Naive thymus-derived CD4-positive, alpha-beta T cell (primary cell): ENCODE measurements at places on chromosomes 2 and 18. TPM values are rescaled to one million over a fixed set of nuclear protein-coding genes. Genes with fewer than 3 reads are reported as not detected.

Gene ZNF24
- total RNA-seq, result 55.6 TPM

DNA sequence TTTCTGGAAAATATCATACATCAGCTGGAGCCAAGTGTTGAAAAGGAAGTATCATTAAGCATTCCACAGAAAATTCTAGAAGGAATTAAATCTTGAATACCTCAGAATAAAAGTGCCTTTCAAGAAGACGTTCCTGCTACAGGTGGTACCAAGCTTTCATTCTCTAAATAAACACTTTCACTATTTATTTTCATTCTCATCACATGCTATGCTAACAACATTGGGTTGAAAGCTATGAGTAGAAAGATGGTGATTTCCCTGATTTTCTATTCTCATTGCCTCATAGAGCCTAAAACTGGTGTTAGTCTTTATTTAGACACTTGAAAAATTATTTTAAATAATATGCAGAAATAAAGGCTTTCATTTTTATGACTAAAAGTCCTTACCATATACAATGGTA, 324.7 kb downstream of the LRP1B start:
- no peak for DNase-seq
- H3K27ac ChIP-seq, result no peak overlapping the region
- H3K27me3 ChIP-seq, result no peaks in the 10 kb centered on the region
- H3K4me1 ChIP-seq, result no peaks in the 10 kb centered on the region

Gene POTEC
- not detected in 2 replicates for total RNA-seq

Gene TMEM198
- total RNA-seq, result 0.69 TPM

- H3K4me1 ChIP-seq, result no peaks in the 10 kb centered on the region
- H3K36me3 ChIP-seq, result no peaks in the 10 kb centered on the region
- no peak overlapping the region for H3K27ac ChIP-seq
- no peak overlapping the region for H3K4me3 ChIP-seq
- H3K27me3 ChIP-seq, result no peaks in the 10 kb centered on the region
Observed at GRCh38 chr2:38467768-38468455, 90.8 kb upstream of the ATL2 start.

DNA sequence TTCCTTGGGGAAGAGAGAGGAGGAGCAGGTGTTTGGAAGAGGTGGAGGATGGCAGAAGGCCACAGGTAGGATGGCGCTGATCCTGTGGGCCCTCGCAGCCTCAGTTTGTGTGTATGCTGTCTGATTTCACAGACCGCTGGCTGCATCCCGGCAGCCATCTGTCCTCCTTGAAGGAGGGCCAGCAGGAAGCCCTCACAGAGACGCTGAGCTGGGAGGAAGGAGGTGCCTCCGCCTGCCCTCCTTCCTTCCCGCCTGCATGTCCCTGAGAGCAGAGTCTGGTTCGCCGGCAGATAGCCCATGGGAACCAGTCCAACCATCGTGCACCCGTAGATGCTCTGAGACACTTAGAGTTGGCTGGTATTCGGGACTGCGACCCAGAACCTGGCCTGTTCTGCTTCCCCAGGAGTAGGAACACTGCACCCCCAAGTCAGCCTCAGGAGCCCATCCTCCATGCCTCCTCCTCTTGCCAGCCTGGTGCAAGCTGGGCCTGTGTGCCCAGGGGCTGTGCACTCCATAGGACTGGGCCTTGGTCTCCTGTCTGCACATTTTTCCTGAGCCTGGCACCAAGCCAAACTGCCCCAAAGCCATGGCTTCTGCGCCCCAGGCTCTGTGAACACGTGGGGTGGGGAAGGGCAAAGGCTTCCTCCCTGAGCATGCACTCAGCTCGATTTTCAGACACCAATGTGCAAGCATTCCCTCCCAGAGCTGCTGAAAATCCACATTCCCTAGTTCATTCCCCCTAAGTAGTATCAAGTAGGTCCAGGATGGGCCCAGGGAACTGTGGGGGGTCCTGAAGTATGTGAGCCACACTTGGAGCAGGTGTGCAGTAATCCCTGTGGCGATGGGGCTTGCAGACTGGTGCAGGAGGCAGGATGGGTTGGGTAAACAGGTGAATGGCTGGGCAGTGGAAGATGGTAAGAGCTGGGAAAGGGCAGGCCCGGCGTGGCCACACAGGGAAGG, 115.6 kb downstream of the SEPTIN10 start:
- H3K27me3 ChIP-seq, result no peaks in the 10 kb centered on the region
- no peak overlapping the region for H3K4me3 ChIP-seq
- H3K27ac ChIP-seq, result no peak overlapping the region
- DNase-seq, result no peak
- no peaks in the 10 kb centered on the region for H3K36me3 ChIP-seq

- DNase-seq, result no peak
- no peak overlapping the region for H3K4me3 ChIP-seq
- H3K27me3 ChIP-seq, result no peaks in the 10 kb centered on the region
- no peak overlapping the region for H3K27ac ChIP-seq
- H3K36me3 ChIP-seq, result no peaks in the 10 kb centered on the region
Observed at GRCh38 chr2:171149986-171150693, 10.6 kb downstream of the TLK1 start.

GRCh38 chr2:196259507-196260481, 88.4 kb upstream of the STK17B start:
- peak; percentile 49 for DNase-seq
- H3K27ac ChIP-seq, result peak overlapping the region; percentile 87
- H3K4me3 ChIP-seq, result peak overlapping the region; percentile 31
- no peaks in the 10 kb centered on the region for H3K36me3 ChIP-seq

DNA sequence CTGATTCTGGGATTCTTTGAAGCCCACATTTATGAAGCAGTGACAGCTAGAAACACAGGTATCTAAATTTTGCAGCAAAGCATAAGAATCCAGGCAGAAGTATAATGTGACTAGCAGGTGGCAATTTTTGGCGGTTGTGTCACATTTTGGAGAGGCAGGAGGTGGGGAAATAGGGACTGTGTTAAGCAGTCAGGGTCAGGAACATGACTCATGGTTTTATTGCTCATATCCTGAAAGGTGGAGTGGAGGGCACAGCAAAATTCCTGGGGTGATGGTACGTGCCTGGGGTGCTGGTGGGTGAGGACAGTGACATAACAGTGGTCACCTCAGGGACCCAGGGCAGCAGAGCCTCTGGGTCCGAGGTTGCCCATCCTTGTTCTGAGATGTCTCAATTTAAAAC, 63.5 kb upstream of the TTN start:
- no peak for DNase-seq
- H3K27me3 ChIP-seq, result no peaks in the 10 kb centered on the region
- H3K27ac ChIP-seq, result no peak overlapping the region
- H3K4me3 ChIP-seq, result no peak overlapping the region
- H3K4me1 ChIP-seq, result no peaks in the 10 kb centered on the region
- no peaks in the 10 kb centered on the region for H3K36me3 ChIP-seq

GRCh38 chr2:74513605-74514367, 464 bp upstream of the TLX2 start:
- DNase-seq, result peak; percentile 38
- H3K4me3 ChIP-seq, result no peak overlapping the region
- no peak overlapping the region for H3K27ac ChIP-seq
- H3K36me3 ChIP-seq, result no peaks in the 10 kb centered on the region

Gene QPCT
- total RNA-seq, result 0.86 TPM

GRCh38 chr2:120551522-120551921, 184.1 kb upstream of the GLI2 start:
- DNase-seq, result no peak
- H3K4me3 ChIP-seq, result no peak overlapping the region
- H3K27me3 ChIP-seq, result no peaks in the 10 kb centered on the region
- H3K27ac ChIP-seq, result no peak overlapping the region
- H3K36me3 ChIP-seq, result no peaks in the 10 kb centered on the region

- no peak overlapping the region for H3K4me3 ChIP-seq
- no peak overlapping the region for H3K27ac ChIP-seq
- DNase-seq, result no peak
- H3K36me3 ChIP-seq, result no peaks in the 10 kb centered on the region
- no peaks in the 10 kb centered on the region for H3K27me3 ChIP-seq
Observed at GRCh38 chr2:17634997-17635396, 94.5 kb downstream of the VSNL1 start.

DNA sequence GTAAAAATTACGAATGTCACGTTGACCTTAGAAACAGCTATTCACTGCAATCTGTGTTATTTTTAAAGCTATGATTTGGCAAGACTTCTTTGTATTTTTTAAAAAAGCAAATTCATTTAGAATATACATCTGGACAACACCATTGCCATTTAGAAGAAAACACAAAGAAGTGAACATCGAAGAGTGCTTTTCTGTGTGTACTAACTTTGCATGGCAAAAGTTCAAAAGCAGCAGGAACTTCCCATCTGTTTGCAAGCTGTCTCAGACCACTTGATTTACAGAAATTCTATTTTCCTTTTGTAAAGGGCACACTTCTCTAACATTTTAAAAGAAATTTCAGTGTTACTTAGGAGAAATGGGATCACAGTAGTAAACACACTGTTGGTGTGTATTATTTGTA, 145.9 kb downstream of the CALCRL start:
- no peaks in the 10 kb centered on the region for H3K4me1 ChIP-seq
- H3K27me3 ChIP-seq, result no peaks in the 10 kb centered on the region
- no peak overlapping the region for H3K4me3 ChIP-seq
- H3K36me3 ChIP-seq, result no peaks in the 10 kb centered on the region
- no peak overlapping the region for H3K27ac ChIP-seq

DNA sequence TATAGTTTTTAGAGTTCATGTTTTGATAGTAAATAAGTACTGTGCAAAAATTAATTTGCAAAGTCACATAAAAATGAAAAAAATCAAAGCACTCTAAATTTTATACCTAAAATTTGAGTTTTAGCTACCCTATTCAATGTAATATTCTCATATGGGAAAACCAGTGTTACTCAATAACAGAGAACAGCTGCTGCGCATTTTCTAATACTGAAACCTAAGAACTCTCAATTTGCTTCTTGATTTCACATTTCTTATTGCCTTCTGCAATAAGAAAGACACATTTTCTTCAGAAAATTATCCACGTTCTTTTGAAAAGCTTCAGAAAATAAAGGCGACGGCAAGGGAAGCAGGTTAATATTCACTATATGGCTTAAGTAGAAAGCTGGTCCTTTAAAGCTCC, 199.1 kb upstream of the CCDC150 start:
- H3K27me3 ChIP-seq, result no peaks in the 10 kb centered on the region
- no peak overlapping the region for H3K4me3 ChIP-seq
- DNase-seq, result no peak

GRCh38 chr2:76326636-76327035, 615.9 kb upstream of the GCFC2 start:
- no peaks in the 10 kb centered on the region for H3K27me3 ChIP-seq
- no peak overlapping the region for H3K4me3 ChIP-seq
- H3K27ac ChIP-seq, result no peak overlapping the region
- no peaks in the 10 kb centered on the region for H3K36me3 ChIP-seq
- no peaks in the 10 kb centered on the region for H3K4me1 ChIP-seq
- no peak for DNase-seq

DNA sequence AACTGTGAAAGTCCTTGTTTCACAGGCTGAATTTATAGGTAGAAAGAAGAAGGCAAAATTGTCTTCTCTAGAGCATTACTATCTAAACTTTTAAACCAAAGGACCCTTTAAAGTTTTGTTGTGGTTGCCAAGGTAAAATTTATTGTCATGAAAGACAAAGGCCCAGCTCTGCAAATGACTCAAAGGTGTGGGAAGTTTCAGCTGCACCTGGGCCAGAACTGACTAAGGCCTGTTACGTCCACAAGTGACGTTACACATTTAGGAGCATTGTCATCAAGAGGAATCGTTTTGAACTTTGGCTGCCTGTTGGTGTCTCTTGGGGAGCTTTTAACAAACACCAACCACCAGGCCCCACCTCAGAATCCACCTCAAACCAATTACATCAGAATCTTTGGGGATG, 8.1 kb upstream of the DSC3 start:
- no peak for DNase-seq
- H3K4me3 ChIP-seq, result no peak overlapping the region
- no peaks in the 10 kb centered on the region for H3K4me1 ChIP-seq
- no peaks in the 10 kb centered on the region for H3K27me3 ChIP-seq
- no peak overlapping the region for H3K27ac ChIP-seq

Gene ARHGAP25
- 133 TPM for total RNA-seq

DNA sequence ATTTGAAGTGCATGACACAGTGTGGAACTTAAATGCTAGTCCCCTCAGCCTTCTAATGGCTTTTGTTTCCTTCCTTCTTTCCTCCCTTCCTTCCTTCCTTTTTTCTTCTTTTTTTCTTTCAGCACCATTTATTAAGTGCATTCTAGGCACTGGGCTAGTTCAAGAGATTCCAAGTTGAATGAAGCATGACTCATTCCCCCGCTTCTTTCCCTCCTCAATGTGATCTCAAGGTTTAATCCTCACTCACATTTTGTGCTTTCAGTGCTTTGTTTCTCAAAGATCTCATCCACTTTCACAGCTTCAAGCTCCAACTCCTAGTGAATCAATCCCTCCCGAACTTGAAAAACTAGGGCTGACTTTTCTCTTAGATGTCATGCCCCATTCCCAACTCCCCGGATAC, 90.1 kb downstream of the LBH start:
- no peak overlapping the region for H3K27ac ChIP-seq
- H3K4me3 ChIP-seq, result no peak overlapping the region
- H3K4me1 ChIP-seq, result no peaks in the 10 kb centered on the region
- no peaks in the 10 kb centered on the region for H3K36me3 ChIP-seq
- no peak for DNase-seq
